ENCODE measurements at places on chromosomes 2 and 18.

- peak; percentile 33 for DNase-seq
Measured at GRCh38 chr18:61322265-61322873, 10.9 kb upstream of the CDH20 start.

GRCh38 chr2:234955091-234955591, 3.3 kb downstream of the SH3BP4 start:
- DNase-seq, result no peak

DNA sequence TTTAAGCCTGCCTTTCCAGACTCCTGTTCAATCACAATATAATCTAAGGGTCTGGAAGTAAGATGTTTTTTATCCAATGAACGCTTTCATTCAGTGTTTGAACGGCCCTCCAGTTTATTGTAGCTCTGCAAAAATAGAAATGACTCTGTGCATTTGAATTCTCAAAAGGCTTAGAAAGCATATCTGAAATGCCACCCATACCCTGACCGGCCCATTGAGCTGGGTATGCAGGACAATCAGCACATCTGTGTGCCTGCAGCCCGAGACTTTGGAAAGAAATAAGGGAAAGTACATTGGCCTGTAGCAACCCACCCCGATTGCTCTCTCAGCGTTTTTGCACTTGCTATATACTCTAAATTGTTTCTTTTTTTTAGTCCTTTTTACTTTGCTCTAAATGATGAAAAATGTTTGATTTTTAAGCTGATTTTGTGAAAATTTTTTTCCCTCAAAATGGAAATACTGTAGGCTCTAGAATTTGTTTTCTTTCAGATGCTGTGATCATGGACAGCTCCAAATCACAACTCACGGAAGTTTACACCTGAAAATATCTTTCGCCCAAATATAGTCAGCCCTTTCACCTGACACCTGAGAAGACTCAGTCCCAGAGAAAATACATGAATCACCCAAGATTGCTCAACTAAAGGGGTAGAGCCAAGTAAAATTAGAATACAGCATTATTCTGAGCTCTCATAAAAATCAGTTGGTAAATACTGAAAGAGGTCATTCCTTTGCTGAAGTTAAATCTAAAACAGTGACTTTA, 194.5 kb upstream of the SIX3 start:
- no peak for DNase-seq

DNA sequence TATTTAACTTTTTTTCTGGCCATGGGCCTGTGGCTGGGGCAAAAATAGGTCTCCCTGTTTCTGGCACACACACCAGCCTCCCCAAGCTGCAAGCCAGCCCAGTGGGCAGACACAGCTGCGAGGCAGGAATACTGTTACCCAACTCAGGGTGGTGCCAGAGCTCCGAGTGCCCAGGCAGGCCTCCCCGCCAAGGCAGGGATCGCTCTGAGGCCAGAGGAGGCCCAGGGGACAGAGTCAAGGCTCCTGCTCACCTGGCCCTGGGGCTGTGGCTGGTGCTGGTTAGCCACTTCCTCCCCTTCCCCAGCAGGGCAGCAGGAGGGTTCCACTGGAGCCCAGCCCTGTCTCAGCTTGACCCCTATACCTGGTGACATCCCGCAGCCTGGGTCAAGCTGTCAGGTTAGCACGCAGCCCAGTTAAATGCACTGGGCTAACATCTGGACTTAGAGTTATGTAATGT, 67.1 kb upstream of the EPAS1 start:
- DNase-seq, result peak; percentile 48

- DNase-seq, result no peak
Measured at GRCh38 chr18:75104483-75104882, 104.5 kb downstream of the PTGR3 start.

DNA sequence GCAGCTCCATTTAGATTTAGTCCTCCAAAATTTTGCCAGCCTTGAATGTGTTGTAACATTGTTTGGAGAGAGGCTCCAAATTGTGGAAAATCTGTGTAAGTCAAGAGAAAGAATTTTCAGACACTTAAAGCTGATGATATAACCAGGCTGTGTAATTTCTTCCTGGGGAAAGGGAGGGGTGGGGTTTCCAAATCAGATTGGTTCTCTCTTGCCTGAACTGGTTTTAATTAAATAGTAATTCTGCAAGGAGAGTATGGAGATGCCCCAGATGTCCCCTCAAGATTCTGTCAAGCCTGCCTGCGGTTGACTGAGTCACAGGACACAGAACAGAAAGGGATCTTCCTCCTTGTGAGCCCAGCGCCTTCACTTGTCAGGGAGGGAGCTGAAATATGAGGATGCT, 54.5 kb downstream of the C18orf63 start:
- DNase-seq, result no peak

DNA sequence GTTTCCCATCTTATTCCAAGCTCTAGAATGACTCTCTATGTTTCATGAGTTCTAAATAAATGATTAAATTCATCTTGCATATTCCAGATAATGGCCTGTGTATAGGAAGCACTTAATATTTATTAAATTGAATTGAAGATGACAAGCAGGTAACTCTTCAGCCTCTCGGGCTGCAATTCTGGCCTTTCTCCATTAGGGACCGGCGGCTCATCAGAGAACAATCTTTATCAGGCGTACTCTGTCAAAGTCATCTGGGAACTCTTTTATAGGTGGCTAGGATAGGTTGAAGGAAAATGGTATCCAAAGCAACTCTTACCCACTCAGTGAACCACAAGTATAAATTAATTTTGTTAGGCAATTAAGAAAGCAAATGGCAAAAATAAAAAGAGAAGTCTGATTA, 308.5 kb downstream of the NOL4 start:
- DNase-seq, result no peak

DNA sequence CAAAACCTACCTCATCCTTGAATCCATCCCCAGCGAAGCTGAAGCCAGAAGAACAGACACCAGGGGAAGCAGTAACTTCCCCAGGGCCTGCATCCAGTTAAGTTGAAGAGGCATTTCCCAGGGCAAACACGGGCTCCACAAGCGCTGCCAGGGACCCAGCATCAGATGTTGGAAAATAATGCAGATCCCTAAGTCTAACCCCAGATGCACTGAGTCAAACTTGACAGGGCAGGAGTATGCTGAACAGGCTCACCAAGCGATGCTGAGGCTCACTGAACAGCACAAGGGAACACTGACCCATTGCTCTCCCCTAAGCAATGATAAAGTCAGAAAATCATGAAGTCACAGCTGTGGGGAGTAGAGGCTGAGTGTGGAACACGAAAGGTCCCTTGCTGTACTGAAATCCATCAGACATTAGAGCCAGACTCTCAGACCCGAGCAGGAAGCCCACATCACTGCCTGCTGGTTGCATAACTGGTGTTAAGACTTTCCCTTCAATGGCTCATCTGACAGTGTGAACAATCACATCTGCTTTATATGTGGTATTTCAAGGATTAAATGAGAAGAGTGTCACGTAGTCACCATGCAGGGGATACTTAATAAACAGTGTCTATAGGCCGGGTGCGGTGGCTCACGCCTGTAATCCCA, 36.2 kb downstream of the TNS1 start:
- no peak for DNase-seq

DNA sequence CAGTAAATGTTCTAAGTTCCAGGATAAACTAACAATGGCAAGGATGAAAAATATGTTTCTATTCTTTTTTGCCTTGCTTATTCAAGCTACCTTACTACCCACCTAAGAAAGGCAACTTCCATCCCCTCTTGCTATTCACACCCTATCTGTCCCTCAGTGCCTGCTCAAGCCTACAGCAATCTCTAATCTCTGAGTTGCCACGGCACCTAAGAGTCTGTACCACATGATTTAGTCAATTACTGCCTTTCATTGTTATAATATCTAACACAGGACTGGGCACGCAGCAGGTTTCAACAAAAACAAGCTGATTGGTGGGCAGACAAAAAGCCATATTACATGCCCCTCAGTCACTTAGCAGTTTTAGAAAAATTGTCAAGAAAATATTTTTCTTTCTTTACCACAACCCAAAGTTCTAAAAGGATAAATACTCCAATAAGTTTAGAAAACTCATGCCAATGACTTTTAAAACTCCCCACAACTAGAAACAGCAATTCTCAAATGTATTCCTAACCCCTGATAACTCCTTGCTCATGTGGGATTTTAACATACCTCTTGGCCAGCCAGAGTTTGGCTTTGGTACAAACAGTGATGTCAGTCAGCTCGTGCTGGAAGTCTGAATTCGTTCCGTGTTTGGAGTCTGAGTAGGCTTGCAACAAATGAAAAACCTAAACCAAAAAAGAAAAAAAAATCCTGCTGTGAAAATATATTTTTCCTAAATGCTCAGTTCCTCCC, 117.3 kb upstream of the ZFP36L2 start:
- no peak for DNase-seq

GRCh38 chr2:131105950-131106801, 1.0 kb downstream of the PLEKHB2 start:
- DNase-seq, result peak; percentile 60

GRCh38 chr2:154195644-154196195, 324.0 kb downstream of the GALNT13 start:
- no peak for DNase-seq

DNA sequence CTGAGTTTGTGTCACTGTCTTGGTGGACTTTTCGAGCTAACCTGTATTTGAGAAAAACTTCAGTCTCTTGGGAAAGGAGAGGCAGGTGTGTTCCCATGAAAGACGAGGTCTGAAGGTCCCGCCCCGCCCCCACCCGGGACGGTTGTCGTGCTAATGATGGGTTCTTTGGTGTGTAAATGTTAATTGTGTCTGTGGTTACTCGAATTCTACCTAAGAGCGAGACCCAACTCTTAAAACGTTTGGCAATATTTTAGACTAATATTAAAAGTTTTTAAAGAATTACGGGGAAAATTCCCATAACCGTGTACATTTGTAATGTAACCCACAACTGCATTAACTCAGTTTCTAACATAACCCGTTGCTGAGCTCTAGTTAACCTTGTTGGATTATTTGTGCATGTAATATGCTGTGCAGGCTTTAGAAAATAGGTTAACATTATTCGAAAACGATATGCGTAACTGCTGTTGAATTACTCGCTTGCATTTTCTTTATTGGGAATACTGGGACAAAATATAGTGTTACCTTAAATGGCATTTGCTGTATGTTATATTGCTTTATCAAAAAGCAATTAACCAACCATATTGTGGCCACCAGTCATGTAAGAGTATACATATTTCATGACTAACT, 833 bp downstream of the EPB41L5 start:
- no peak for DNase-seq

GRCh38 chr2:233556881-233557736, 9.5 kb downstream of the USP40 start:
- DNase-seq, result peak; percentile 36

DNA sequence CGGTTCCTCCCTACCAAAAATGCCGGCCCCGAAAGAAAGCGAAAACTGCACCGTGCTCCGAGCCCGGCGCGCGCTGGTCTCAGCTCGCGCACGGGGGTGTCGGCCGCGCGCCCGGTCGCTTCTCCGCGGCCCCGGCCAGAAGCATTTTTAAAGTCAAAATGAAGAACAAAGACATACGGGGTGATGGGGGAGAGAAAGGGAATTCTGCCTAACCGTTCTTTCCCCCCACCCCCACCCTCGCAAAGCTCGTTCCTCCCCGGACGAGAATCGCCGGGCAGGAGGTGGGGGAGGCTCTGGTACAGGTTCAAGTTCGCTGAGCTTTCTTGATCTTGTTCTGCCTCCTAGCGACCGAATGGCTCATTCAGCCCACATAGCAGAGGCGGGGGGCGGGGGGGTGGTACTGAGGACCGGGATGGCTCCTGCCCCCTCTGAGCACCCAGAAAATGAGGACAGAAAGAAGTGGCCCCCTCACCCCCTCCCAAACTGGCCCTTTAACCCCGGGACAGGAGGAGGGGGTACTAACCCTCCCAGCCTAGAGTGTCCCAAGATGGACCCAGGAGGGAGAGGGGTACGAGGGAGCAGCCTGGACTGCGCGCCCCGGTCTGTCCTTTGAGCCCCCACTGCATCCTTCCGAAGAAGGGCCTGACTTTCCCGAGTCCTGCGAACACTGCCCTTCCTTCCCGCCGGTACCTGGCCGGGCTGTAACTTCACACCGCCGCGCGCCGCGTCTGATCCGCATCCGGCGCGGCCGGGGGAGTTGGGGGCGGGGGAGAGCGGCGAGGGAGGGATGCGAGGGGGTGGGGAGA, 3.1 kb downstream of the BCL11A start:
- no peak for DNase-seq

DNA sequence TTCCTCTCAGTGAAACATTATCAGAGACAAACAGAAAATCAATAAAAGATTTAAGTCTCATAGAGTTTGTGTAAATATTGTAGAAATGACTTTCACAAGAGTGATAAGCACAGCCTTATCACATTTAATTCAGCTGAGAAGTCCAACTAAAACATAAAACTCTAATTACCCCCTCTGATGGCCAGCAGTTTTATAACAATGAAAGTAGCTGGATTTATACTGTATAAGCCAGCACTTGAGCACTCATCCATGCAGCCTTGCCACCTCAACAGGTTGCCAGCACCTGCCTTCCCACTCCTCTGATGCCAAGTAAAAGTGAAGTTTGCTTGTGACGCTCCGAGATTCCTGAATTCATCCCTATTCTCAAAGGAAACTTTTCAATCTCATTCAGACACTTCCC, 103.0 kb upstream of the STK39 start:
- no peak for DNase-seq

DNA sequence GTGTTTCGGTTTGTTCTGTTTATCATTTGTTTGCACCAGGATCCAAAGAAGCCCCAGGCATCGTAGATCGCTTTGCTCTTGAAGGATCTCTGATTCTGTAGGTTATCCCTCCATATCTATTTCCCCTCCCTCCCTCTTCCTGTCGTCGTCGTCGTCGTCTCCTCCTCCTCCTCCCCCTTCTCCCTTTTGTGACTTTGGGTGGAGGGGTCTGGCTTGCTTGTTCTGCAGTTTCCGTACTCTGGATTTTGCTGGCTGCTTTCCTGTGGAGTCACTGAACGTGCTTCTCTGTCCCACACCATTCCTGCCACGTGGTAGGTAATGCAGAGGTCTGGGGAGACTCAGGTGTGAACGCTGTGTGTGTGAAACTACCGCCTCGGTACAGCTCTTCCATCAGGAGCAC, 225.0 kb downstream of the LDLRAD4 start:
- DNase-seq, result no peak

GRCh38 chr2:25444608-25445270, 103.0 kb upstream of the DNMT3A start:
- DNase-seq, result no peak

GRCh38 chr2:17599617-17600016, 59.1 kb downstream of the VSNL1 start:
- no peak for DNase-seq

- DNase-seq, result no peak
Measured at GRCh38 chr2:9430316-9431293, 7.2 kb downstream of the CPSF3 start.

GRCh38 chr2:44833171-44834069, 108.1 kb upstream of the SIX3 start:
- DNase-seq, result no peak

GRCh38 chr18:9287036-9287435, 47.5 kb upstream of the TWSG1 start:
- DNase-seq, result no peak

- no peak for DNase-seq
Measured at GRCh38 chr2:101754618-101755017, 57.1 kb downstream of the MAP4K4 start.

DNA sequence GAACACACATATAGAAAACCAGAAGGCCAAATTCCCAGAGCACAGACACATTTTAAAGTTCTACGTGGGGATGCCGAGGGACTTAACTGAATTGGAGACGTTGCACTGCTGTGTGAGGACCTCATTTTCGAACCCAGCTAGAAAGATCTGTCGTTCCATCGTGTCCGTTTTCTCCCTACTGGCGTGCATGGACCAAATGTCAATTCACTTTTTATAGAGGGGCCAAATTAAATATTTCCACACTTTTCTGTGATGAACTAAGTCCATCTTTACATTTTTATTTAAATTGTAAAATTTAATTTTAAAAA, 692 bp upstream of the TSHZ1 start:
- no peak for DNase-seq

All from AML-193 (cell line).